CD4-positive, alpha-beta T cell treated with Interleukin-15 for 1 hour (primary cell): ENCODE measurements at places on chromosomes 5 and 9.
A peak's percentile ranks its signal among the peaks of the same experiment; 100 is the strongest.

- peak; percentile 53 for DNase-seq
Measured at GRCh38 chr9:88936668-88937067, 54.6 kb upstream of the S1PR3 start.

GRCh38 chr5:132268769-132269551, 11.5 kb downstream of the PDLIM4 start:
- DNase-seq = no peak

DNA sequence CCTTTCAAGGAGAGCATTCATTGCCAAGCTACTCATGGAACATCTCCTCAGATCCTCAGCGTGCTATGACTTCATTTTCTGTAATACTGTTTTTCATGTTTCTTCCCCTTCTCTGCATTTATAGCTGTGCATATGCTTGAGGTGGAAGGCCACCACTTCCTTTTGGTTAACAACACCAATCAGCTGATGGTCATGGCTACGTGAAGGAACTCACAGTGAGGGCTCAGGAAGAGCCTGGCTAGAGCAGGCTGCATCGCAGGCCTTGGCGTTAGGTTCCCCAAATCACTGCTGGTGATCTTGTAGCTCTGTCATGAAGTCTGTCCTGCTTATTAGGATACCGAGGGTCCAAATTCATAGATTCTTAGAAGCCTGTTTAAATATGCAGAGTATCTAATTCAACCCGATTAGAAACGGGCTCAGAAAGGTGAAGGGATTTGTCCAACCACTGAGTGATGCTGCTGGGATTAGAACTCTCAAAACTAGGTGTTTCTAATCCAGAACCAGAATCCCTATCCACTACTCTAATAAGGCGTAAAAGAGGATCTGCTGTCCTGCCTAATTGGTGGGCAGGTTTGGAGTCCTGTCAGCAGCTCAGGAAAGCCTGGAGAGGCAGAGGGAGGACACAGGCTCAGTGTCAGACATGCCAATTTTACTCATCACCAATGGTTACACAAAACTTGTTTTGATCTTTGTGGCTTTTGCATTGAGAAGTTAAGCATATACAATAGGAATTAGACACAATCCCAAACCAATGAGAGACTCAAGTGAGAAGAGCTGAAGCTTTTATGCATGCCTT, 7.5 kb downstream of the SYK start:
- peak; percentile 51 for DNase-seq

GRCh38 chr5:82942083-82942881, 134.9 kb downstream of the TMEM167A start:
- DNase-seq = no peak

DNA sequence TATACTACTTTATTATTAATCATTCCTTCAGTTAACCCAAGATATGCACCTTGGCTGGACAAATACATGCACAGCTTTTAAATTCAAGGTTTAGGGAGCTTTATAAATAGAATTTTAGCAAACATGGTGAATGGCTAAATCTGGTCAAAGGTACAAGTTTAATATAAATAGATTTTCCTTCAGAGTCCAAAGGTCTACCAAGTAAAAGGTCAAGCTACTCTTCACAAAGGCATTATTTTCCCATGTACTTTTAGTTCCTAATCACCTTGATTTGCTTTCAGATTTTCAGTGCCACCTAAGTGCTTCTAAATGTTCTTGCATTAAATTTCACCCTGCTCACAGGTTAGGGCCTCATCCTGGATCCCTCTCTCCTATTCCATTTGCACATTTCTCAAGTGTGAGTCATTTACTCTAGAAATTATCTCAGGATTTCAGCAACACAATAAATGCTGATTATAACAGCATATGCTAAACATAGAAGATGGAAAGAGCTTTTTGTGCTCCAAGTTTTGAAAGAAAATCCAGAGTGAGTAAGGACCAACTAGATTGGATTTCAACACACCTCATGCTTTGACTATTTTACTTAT, 459.4 kb upstream of the ITGA1 start:
- DNase-seq = no peak

DNA sequence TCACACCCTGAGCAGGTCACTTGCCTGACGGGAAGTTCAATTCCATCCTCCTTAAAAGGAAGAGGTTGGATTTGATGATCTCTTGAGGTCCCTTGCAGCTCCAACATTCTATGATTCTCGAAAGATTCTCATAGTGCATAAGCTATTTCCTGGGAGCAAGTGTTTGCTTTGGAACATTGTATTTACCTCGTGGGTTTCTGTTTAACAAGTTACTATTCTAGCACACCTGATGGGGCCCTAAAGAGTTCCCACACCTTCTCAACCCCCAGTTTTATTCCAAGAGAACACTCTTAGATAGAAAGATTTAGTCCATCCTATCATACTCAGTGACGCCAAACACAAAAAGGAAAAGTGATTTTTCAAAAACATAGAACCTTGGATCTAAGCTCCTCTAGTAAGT, 23.4 kb downstream of the NR4A3 start:
- no peak for DNase-seq
